ENCODE measurements at places on chromosomes 1 and 21.
A peak's percentile ranks its signal among the peaks of the same experiment; 100 is the strongest.

GRCh38 chr1:163770265-163770664, 448.5 kb downstream of the NUF2 start:
- DNase-seq, result peak; percentile 65

- no peak for DNase-seq
Observed at GRCh38 chr1:165603810-165604209, 27.2 kb upstream of the MGST3 start.

GRCh38 chr21:37520801-37521200, 154.2 kb downstream of the DYRK1A start:
- no peak for DNase-seq

DNA sequence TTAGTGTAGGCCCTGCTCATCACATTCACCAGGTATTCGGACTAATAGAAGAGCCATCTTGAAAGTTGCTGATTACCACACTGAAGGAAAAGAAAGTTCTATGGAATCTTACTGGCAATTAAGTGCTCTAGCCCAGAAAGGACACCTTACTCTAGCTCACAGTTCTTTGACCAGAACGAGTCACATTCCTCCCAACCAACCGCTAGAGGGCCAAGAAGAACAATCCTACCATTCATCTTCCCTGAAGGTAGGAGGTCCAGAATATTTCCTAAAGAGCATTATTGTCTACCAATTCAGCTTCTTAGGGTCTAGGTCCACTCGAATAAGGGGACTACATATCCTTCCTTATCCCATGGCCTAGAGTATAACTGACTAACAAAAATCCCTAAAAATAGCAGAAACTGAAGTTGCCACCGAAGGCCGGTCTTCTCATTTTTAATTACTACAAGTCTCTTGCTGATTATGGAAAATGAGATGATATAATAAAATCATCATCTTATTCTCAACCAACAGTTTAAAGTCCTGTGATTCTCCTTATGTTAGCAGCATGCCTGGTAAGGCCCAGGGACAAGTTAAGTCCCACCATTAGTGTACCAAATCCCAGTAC, 2.7 kb upstream of the FMO1 start:
- no peak for DNase-seq

- DNase-seq, result no peak
Observed at GRCh38 chr1:241331328-241332036, 25.5 kb downstream of the RGS7 start.
